ENCODE measurements at places on chromosomes 1 and 21.
A peak's percentile ranks its signal among the peaks of the same experiment; 100 is the strongest.

DNA sequence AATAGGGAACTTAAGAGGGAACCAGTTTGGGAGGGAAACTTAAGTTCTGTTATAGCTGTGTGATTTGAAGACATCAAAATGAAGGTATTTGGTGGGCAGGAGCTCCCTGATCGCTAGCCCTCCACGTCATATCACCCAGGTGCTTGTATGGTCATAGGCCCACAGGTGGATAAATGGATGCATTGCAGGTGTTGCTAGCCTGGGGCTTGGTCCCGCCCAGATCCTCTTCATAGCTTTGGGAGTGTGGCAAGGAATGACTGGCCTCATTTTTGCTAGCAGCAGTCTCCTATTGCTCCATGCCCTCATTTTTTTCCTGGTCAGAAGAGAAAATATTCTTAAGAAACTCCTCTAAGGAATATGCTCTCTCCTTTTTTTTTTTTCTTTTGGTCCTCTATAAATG is 11.3 kb downstream of the GNPAT start:
- no peak for DNase-seq

DNA sequence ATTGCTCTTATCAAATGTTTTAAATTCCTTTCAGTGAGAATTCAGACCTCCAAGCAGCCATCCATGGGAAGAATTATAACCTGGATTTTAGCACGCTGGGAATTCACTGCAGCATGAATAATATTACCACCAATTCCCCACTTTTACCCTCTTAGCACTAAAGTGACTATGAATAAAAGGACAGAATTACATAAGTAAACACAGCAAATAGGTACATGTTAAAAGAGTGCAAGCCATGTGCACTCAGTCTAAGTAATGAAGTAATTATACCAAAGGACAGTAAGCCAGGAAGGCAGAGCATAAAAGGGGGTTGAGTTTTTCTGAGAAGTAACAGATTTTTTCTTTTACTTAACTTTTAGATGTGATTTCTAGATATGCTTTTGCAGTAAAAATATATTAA is 176.3 kb downstream of the DENND1B start:
- no peak for DNase-seq

DNA sequence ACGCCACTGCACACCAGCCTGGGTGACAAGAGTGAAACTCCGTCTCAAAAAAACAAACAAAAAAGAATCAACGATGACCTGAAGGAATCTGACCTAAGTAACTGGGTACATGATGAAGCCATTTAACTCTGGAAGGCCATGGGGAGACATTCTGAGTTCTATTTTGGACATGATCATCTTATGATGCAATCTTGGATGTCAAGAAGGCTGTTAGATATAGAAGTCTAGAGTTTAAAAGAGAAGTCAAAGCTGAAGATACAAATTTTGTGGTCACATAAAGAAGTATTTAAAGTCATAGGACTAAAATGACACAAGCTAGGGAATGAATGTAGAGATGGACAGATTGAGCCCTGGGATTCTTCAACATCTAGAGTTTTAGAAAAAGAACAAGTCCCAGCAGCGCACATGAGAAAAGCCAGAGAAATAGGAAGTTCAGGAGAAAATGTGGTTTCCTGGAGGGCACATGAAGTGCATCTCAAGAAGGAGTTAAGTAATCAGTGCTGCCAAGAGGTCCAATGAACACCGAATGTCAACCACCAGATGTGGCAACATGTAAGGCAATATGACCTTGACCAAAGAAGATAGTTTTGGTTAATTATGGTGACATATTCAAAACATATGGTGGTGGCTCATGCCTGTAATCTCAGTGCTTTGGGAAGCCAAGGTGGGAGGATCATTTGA is 26.8 kb downstream of the ELK4 start:
- no peak for DNase-seq

DNA sequence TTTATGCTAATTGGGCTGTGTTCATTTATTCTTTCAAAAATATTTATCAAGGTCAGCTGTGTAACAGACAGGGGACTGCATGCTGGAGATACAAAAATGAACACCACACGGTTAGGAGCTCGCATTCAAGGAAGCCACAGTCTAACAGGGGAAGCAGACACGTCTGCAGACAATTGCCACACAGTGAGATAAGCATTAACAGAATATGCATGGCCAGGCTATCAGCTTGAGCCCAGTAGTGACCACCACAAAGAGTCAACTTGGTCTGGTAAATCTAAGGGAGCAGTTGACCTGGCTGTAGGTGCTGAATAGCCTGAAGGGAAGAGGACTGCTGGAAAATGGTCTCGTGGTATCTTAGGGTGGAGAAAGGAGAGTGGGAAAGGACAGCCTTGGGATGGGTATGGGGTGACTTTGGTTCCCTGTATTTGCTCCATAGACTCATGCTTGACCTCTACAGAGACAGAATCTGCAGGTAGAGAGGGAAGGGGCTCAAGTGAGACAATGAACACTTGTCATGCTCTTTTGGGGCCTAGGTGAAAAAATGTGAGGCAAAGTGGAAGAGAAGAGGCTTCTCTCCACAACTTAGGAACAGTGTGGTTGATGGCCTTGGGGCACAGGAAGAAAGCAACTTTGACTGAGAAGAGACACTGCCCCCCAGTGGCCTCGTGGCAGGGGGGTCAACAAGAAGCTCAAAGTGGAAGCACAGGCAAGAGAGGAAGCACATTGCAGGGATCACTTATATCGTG is 7.6 kb upstream of the NPL start:
- peak; percentile 72 for DNase-seq

- DNase-seq, result peak; percentile 10
These were observed 79.0 kb upstream of the MAP10 start for GRCh38 chr1:232726048-232726779.

DNA sequence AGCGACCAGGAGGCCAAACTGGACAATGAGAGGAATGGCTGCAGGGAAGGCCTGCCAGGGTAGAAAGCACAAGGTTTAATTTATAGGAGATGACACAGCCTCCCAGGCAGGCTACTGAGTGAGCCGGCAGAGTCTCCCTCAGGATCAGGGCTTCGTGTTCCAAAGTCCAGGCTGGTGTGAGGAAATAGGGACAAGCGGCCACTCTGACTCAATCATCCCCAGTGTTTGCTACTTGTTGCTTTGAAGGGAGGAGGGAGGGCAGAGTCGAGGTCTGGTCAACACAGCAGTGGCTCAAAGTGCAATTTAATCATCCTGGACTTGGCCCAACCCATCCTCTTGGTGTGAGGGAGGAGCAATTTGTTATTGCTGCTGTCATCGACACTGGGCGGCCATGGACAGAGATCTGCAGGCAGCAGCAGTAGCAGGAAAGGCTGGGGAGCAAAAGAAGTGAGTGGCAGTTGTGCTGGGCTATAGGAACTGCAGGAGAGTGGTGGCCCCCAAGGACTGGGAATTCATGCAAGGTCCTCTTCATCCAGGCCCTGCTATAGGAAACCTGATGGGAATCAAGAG is 27.5 kb downstream of the TBX15 start:
- DNase-seq, result no peak

DNA sequence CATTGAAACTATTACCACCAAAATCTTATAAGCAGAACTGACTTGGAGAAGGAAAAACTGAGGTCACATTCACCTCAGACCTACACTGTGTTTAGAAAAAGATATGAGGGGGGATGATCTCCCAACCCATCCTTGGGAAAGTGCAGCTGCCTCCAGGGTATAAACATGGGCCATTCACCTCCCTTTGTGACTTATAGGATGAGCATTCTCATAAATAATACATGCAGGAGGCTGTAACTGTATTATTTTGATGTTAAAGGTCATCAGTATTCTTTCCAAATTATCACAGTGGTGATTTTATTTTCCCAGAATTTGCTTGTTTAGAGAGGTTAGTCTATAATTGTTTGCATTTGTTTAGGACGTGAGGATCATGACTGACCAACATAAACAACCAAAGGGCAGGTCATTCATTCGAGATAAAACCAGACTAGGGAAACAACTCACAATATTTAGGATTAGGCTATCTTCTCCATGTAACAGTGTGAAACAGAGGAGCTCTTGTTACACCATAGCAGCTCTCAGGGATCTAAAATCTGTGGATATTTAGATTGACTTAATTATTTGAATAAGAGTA is 109.2 kb upstream of the NR5A2 start:
- no peak for DNase-seq

DNA sequence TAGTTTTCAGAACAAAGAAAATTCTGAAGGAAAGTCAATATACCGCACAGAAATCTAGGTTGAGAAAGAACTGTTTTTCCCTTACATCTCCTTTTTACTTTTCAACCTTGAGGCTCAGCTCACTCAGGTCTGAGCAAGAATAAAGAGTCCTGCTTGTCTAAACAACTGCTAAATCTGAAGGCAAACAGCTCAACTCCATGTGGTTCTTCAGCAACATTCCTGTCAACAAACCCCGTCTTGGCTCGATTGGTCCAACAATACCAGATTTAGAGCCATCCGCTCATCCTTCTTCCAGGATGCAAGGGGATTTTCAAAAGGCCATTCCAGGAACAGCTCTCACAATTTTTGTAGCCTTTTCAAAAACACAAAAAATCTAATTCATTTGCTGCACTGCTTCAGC is 119.8 kb downstream of the HLCS start:
- no peak for DNase-seq

- peak; percentile 56 for DNase-seq
These were observed 25.5 kb upstream of the IFNAR1 start for GRCh38 chr21:33299181-33299752.

GRCh38 chr1:81050390-81050789 is 750.3 kb upstream of the ADGRL2 start:
- no peak for DNase-seq

DNA sequence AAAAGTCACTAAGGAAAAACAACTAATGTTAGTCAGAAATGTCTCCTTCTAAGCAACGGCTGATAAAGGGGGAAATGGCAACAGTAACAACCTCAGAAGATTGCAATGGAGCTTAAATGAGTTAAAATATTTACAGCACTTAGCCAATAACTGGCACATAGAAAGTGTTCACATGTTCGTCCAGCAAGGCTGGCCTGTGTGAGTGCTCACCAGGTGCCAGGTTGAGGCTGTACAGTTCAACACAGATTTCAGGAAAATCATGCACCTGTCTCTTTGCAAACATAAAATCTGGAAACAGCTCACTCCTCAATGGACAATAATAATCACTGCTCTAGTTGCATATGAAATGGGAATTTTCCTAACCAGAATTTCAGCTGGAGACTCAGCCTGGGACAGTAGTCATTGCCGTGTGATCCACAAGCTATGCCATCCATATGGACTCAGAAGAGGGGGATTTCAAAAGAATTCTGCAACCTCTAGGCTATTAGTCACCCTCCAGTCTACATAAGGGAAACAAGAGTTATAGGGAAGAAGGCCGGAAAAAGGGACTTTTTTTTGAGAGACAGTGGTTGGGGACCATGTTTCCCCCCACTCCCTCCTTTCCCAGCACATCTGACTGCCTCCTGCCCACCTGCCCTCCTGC is 68.6 kb downstream of the SYDE2 start:
- no peak for DNase-seq

DNA sequence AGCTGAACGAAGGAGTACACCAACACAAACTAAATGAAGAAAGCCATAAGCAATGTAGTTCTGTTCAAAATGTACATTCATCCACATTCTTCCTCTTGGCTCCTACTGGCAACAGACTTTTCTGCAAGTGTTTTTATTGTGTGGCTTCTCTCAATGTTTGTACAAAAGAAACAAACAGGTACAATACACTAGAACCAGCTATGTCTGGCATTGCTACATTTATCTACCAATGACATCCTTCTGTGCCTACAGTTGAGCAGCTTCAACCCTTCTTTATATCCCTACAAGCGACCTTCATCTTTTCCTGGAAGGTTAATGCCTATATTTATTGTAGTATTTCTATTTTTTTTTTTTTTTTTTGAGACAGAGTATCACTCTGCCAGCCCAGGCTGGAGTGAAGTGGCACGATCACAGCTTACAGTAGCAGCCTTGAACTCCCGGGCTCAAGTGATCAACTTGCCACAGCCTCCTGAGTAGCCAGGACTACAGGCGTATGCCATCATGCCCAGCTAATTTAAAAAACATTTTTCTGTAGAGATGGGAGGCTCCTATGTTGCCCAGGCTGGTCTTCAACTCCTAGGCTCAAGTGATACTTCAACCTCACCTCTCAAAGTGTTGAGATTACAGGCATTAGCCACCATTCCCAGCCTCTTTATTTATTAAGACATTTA is 89.3 kb downstream of the ASH1L start:
- DNase-seq, result no peak

DNA sequence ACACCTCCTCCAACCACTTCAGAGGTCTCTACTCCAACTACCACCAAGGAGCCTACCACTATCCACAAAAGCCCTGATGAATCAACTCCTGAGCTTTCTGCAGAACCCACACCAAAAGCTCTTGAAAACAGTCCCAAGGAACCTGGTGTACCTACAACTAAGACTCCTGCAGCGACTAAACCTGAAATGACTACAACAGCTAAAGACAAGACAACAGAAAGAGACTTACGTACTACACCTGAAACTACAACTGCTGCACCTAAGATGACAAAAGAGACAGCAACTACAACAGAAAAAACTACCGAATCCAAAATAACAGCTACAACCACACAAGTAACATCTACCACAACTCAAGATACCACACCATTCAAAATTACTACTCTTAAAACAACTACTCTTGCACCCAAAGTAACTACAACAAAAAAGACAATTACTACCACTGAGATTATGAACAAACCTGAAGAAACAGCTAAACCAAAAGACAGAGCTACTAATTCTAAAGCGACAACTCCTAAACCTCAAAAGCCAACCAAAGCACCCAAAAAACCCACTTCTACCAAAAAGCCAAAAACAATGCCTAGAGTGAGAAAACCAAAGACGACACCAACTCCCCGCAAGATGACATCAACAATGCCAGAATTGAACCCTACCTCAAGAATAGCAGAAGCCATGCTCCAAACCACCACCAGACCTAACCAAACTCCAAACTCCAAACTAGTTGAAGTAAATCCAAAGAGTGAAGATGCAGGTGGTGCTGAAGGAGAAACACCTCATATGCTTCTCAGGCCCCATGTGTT is 66.6 kb downstream of the TPR start:
- no peak for DNase-seq

DNA sequence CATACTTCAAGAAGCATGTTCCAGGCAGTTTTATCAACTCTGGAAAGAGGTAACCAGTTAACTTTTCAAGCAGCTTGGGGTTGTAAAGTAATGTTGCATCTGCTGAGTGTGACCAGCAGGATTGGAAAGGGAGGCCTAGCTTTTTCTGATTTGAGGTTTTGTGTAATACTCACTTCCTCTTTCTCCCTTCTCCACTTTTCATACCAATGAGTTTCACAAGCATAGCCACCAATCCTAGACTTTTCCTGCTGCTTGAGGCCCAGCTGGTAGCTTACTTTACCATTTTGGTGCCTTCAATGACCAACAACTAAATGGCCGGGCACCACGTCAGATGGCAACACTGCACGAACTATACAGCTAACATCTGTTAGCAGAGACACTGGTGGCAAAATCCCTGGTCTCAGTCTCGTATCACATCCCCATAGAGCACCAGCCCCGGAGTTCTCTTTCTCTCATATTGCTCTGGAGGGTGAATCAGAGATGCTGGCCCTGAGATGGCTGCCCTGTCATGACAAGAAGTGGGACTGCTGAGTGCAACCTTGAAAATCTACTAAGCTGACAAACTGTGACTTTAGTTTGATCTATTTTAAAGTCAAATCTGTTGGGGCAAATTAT is 14.8 kb upstream of the GPR88 start:
- peak; percentile 45 for DNase-seq

All from GM20000 (cell line).